EL (cell line): ENCODE measurements at places on chromosomes 7 and 10.

DNA sequence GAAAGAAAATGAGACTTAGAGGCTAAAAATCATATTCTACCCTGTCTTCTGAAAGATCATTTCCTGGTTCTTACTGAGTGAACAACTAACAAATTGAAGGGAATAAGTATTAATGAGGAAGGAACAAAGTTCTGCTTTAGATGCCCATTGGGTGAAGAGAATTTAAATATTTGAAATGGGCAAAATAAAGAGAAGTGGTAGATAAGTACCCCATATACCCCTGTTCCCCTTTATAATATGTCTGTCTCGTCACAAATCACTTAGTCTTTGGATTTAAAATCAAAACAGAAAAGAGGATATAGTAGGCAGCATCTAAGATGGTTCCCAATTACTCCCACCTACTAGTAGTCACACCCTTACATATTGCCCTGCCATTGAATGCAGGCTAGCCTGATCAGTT, 13.2 kb downstream of the TES start:
- DNase-seq, result no peak

DNA sequence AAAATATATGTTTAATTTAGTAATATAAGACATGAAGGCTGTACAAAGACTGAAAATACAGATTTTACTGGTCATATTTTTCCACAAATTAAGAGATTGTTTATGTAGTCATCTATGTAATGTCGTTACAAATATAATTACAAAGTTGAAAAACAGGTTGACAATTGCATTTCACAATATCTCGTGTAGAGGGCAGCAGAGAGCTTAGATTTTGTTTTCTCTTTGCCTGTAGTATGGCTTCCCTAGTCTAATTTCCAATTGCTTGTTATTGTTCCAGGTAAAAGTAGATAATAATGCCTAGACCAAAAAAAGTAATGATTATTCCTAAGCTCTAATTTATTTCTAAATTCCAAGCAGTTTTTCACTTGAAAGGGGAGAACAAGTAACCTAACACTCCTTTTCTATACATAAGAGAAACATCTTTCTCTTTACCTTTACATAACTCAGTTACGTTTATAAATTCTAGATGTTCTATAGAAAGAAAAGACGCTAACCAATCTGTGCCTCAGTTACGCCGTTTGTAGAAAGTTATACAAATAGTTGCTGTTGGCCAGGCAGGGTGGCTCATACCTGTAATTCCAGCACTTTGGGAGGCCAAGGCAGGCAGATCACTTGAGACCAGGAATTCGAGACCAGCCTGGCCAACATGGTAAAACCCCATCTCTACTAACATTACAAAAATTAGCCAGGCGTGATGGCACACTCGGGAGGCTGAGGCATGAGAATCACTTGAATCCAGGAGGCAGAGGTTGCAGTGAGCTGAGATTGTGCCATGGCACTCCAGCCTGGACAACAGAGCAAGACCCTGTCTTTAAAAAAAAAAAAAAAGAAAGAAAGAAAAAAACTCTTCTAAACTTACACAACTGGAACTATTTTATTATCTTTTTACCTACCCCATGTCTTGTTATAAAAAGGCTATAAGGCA, 30.0 kb downstream of the NET1 start:
- DNase-seq, result peak; percentile 51

- no peak for DNase-seq
These were observed 290.8 kb downstream of the DNAJB6 start for GRCh38 chr7:157627646-157628045.

GRCh38 chr10:103273041-103273441, 3.9 kb upstream of the INA start:
- DNase-seq, result peak; percentile 100

DNA sequence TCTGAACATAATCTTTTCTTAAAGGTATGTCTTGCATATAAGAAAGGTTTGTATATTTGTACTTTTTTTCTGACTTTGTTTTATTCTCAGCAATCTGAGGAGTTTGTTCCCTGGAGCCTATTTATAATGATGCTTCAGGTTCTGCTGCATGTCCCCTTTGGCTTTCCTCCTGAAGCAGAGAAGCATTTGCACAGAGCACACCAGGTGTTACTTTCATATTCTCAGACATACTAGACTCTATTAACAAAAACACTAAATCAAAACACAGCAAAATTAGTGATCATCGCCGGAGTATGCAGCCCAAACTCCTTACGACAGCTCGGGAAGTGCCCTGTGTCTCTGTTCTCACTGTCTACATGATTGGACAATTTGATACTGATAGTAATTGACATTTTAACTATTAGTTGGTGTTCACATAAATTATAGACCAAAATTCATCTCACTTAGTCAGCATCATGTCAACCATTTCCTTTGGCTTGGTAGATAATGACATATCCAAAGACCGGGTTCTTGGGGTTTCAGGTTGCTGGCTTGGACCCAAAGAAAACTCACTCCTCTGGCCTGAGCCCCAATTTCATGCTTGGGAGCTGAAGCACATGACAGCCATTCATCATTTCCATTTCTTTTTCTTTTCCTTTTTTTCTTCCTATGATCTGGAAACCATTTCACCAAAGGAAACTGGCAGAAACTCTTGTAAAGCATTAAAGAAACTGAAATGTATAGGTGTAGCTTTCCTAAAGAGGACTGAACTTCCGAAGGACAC, 400.1 kb upstream of the NRP1 start:
- DNase-seq, result peak; percentile 11

GRCh38 chr10:28754930-28755718, 77.8 kb downstream of the BAMBI start:
- DNase-seq, result peak; percentile 58

GRCh38 chr7:5755704-5756504, 25.6 kb downstream of the RNF216 start:
- peak; percentile 37 for DNase-seq

GRCh38 chr10:113958631-113959382, 84.9 kb upstream of the ADRB1 start:
- DNase-seq, result peak; percentile 93

DNA sequence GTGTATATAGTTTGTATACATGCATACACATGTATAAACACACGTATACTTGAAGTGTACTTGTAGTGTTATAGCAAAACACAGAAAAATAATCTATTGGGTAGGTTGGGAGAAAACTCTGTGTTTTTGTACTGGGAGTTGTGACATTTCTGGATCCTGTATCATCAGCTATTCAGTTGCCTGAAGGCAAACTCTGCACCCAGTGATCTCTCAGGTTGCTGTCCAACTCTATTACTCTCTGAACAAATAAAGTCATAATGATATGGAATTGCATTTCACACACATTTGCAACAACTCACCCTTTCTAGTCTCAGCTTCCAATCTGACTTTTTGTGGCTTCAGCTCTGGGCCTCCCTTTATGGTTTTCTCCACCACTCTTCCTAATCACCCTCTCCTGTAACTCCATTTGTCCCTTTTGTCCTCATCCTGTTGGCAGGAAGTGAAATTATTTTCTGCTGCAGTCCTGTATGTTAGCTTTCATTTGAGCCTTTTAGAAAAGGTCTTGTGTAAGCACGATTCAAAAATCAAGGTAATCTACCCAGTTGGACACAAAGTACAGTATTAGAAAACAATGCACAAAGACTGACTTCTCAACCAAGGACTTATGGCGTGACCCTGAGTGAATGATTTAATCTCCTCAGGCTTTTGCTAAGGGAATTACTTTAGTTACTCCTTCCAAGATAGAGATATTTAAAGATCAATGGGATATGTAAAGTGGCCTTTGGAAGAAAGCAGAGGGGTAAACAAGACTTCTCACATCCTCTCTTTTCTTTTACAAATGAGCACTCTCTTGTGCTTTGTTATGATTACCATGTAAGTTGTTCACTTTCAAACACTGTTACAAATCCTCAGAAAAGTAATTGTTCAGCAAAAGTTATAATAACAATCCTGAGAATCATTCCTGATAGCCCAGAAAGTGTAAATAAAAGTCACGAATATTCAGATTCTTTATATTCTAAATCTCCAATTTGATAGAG, 249.1 kb downstream of the KCND2 start:
- DNase-seq, result no peak

DNA sequence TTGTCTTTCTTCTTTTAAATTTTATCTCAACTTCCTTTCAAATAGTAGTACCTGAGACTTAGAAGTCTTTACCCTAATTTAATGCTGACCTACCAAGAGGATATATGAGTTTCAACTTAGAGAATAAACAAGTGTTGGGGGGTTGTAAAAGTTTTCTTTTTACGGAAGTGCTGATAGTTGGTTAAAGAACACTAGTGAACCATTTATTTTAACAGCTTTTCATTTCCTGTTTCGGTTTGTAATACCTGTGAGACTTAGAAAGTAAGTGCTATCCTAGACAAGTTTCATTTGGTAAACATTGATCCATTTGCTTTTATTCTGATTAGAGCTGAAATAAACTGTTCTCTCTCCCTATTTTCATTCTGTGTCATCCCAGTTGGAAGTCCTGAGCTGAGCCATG, 683.1 kb upstream of the SORCS1 start:
- DNase-seq, result no peak

DNA sequence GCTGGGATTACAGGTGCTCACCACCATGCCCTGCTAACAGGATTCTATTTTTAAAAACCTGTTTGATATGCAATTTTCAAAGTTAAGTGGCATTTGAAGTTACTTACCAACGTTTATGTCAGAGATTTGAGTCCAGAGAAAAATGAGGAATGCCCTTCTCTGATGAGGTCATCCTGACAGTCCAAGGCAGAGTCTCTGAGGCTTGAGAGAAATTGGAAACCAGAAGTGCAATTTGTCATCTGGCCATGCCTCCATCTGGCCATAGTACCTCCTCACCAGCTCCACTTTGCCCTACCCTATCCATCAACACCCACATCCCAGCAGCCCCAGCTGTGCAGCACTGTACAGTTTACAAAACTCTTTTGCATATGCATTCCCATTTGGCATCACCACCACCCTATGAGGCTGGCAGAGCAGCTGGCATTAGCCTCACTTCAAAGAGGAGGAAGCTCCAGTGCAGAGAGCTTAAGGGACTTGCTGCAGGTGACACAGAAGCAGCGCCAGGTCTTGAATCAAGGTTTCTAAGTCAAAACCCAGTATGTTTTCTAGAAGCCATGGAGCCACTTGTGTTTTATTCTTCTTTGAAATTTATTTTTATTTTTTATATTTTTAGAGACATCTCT, 54.5 kb upstream of the PDZD8 start:
- DNase-seq, result no peak

DNA sequence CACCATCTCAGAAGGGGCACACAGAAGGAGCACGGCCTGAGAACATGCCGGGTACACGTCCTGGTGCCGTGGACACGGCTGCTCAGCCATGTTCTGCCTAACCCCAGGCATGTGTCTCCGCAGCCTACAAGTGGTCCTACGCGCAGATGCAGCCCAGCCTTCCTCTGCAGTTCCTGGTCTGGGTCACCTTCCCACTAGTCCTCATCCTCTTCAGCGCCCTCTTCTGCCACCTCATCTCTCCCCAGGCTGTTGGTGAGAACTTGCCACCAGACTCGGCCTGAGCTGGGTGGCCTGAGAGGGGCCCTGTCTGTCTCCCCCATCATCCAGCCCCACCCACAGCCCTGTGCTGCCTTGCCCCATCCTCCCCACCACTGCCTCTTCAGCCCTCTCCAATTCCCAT, 5.3 kb downstream of the CLCN1 start:
- no peak for DNase-seq
